ENCODE measurements at places on chromosomes 1 and 21.

DNA sequence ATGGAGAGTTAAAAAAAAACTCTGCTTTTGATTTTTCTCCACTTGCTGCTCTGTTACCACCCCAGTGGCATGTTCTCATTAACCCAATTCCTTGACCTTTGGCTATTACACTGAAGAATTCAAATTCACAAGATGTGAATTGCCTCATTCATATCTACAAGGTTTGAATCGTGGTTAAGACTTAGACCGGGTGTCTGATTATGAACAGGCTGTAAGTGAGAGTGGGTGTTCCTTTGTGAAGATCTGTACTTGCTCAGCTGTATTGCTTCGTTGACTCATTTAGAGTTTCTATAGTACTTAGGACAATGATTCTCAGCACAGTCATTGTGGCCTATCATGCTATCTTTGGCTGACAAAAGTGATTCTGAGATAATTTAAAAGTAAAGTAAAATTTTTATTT, 36.4 kb downstream of the DNM3 start:
- DNase-seq: peak; percentile 29

DNA sequence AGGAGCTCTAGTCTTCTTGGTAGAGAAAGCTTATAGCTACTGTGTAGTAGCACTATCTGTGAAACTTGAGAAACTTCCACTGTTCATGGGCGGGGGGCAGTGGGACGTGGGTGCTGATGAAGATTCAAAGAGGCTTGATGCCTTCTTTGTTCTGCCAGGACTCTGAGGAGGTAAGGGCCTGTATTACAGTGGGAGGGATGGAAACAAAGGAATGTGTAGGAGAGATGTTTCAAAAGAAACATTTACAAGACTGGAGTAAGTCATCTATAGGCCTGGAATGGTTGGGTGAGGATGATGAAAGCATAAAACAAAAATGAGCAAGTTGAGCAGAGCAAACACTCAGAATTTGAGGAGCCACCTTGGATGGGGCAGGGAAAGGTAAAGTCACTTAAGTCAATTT, 89.4 kb downstream of the C1orf21 start:
- DNase-seq: no peak

DNA sequence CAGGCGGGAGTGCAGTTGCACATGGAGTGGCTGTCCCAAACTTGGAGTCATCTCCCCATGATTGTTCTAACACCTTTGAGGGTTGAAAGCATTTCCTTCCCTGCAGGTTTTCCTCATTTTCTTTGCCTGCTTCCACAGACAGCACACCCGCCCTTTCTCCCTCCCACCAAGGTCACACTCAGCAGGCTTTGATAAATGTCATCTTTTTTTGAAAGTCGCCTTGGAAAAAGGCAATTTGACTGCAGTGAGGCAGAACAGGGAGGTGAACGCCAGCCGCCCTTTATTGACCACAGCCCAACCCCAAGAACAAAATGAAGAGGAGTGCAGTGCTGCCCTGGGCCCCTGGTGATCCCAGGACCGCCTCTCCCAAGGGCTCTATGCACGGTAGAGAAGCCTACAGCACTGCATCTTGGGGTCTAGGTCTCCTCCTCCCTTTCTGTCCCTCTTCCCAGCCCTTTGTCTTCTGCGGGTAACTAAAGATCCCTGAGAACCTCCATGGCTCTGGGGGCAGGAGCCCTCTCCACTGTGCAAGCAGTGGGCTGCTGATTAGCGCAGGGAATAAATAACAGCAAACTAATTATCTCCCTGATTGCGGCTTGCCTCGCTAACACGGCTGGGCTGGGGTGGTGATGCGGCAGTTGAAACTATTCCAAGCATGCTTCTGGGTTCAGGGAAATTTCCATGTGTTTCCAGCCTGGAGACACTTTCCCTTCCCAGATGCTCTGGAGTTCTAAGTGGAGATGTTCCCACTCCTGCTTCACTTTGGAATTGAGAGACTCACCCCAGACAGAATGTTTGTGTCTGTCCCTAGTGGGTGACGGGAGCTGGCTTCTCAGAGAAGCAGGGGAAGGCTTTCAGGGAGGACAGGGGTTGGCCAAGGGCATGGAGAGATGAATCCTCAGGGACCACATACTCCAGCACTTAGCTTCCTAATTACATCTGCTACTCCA, 11.8 kb upstream of the AMIGO1 start:
- DNase-seq: no peak

DNA sequence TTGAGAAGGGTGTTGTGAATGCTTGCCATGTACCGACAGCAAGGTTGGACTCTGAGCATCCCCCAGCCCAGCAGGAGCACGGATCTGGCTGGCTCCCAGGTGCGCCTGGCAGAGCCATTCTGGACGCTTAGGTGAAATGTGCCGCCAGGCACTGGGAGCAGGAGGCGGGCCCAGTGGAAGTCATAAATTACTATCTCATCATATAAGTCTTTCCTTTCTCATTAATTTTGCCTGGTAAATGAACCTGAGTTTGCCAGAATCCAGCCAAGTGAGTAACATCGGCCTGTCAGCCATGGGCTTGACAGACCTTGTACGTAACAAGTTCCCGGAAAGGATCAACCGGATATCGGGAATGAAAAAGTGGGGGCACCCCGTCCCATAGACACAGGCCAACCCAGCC, 179.5 kb upstream of the ARHGEF16 start:
- no peak for DNase-seq

GRCh38 chr1:44237721-44238457, 24.6 kb downstream of the DMAP1 start:
- peak; percentile 80 for DNase-seq

GRCh38 chr1:150176593-150176992, 26.9 kb downstream of the PLEKHO1 start:
- DNase-seq: no peak

GRCh38 chr21:35779690-35780570, 280.4 kb downstream of the SETD4 start:
- DNase-seq: no peak

DNA sequence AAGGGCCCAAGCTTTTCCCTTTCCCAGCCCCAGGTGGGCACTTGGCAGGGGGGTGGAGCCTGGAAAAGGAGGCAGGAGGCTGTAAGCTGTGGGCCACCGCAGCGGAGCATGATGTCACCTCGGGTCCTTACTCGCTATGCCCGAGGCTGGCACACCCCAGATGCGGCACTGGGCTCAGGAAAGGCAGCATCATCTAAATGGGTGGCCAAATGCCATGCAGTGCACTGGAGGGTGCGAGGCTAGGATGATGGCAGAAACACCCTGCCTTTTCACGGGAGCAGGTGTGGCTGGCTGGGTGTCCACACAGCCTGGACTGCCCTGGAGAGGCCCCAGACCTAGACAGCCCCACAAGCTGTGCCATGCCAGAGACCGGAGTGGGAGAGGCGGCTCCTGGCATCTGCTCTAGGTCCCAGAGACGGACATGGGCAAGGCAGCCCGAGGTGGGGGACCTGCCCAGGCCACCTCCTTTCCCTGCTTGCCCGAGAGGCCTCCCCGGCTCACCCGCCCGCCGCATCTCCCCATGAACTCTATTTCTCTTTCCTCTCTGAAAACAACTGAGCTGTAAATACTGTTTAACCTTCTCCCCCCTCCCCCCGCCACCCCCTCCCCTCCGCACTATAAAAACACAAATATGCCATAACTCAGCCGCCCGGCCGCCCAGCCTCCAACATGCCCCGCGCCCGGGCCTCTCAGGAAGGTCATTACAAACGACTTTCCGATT, 124.7 kb downstream of the CASZ1 start:
- DNase-seq: no peak

DNA sequence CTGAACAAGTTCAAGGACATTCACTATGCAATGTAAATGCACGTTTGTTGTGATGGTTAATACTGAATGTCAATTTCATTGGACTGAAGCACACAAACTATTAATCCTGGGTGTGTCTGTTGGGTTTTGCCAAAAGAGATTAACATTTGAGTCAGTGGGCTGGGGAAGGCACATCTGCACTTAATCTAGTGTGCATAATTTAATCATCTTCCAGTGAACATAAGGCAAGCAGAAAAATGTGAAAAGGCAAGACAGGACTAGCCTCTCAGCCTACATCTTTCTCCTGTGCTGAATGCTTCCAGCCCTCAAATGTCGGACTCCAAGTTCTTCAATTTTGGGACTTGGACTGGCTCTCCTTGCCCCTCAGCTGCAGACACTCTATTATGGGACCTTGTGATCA, 40.1 kb downstream of the PRPF38A start:
- no peak for DNase-seq

DNA sequence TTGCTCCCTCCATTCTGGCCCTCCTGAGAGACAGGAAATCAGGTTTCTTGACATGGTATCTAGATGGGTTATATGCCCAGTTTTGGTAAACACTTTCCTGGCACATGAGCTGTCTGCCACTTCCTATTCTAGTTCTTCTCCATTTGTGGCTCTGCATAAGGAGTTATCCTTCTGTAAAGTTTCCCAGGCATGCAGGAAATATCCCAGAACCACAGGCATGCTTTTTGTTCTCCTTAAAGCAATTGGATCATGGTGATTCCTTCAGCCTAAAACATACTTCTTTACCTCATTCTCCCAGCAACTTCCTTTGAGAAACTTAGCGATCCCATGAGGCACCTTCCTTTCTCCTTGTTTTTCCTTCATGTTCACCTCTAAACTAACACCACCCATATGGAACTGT, 199.8 kb downstream of the CRB1 start:
- DNase-seq: no peak

DNA sequence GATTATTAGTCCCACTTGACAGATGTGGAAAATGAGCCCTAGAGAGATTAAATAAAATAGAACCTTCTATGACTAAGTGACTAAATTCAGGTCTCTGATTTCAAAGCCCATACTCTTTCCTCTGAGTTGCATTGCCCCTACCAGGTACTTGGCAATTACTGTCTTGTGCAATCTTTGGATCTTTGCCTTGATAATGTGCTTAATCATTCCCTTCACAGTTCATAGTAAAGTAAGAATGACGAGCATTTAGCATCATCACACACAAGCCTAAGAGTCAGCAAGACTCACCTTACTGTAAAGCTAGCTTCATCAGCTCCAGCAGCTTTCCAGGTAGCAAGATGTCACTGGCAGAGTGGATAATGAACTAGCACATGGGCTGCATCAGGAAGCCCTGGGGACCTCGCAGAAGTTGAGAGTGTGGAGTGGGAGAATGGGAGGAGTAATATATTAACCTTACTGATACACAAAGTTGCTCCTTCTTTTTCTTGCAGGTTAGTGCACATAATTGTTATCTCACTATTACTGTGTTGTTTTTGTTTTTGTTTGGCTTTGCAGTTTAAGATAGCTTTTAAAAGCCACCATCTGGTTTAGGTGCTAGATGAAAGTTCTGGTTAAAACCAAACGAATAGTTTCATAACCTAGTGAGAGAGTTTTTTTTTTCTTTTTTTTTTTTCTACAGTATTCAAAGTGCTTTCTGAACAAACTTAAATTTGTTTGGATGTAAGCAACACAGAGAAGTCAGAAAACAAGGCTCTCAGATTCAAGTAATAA, 71.8 kb downstream of the PBX1 start:
- DNase-seq: no peak

DNA sequence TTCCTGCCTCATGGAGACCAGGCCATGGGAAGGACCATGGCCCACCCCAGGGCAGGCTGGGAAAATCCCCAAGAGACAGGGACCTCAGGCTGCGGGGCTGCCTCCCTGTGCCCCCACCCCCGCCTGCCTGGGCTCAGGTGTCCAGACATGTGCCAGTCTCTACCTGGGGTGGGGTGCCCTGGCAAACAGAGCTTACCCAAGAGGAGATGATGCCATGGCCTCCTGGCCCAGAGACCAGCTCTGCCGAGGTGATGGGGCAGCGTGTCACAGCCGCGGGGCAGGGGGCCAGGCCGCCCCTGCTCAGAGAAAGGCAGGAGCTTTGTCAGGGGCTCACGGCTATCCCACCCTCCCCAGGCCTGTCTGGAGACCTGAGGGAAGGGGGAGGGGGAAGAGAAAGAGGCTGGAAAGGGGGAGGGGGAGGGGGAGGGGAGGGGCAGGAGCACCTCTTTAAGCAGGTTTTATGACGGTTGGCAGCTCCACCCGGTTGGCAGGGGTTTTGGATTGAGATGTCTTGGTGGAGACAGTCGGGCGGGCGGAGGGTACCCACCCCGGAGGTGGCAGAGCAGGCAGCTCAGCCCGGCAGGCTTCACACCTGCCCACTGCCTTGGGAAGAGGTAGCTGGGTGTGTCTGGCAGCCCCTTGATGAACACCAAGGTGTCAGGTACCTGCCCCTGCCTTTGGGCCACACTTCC, 101.5 kb upstream of the IFFO2 start:
- DNase-seq: no peak

Measured in GM20000 (cell line).